ENCODE measurements at places on chromosomes 6 and 20. TPM values are rescaled to one million over a fixed set of nuclear protein-coding genes. Genes with fewer than 3 reads are reported as not detected.

GRCh38 chr20:58847463-58847862 lies 3.2 kb downstream of the GNAS-AS1 start:
- DNase-seq = no peak

DNA sequence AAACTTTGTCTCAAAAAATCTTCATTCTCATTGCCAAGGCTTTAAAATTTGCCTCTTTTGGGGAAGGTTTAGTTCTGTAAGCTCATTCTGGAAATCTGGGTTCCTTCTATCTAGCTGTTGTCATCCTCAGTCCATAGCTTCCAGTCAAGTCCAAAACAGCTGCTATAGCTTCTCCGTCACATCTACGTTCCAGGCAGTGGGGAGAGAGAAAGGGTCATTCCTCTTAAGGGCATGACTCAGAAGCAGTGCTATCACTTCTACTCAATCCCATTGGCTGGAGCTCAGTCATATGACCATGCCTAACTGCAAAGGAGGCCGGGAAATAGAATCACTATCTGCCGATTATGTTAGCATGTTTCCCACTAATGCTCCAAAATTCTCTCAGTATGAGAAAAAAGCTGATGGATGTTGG lies 141.4 kb upstream of the PTPN1 start:
- DNase-seq = no peak

GRCh38 chr6:111841822-111842221 lies 31.4 kb downstream of the FYN start:
- no peak for DNase-seq

DNA sequence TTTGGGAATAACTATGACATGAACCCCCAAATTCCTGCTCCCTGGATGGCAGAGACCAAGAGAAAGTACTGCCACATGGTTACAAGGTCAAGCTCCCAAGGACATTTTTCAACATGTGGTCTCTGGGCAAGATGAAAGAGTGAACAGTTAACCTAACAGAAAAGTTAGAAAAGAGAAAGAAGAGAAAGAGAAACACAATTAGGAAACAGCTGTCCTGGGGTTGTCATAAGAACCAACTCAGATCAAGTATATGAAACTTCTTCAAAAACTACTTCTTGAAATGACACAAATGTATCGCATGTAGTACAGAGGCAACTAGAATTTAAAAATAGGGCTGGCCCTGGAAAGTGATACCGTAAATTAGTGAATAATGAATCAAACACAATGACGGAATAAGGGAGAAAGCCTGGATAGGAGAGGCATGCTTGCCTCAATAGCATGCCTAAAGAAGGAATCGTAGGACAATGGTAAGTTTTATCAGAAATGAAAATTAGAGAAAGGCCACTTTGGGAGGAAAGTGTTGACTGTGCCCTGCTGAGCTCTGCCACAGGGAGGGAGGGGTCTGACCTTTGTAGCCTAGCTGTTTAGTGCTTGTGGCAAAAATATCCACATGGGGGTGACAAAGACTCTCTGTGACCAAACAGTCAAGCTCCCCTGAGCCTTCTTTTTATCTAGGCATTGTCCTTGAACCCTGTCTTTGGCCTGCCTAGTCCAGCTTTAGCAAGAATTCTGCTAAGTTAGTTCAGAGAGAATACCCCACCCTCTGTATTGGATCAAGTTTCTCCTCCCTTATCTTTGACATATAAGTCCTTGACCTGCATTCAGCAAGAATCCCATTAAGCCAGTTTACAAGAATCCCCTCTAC lies 4.3 kb upstream of the DCBLD1 start:
- DNase-seq = no peak

- DNase-seq = no peak
These were observed 624 bp downstream of the RBBP8NL start for GRCh38 chr20:62426699-62427131.

- no peak for DNase-seq
These were observed 158.5 kb downstream of the HIVEP2 start for GRCh38 chr6:142786476-142786875.

DNA sequence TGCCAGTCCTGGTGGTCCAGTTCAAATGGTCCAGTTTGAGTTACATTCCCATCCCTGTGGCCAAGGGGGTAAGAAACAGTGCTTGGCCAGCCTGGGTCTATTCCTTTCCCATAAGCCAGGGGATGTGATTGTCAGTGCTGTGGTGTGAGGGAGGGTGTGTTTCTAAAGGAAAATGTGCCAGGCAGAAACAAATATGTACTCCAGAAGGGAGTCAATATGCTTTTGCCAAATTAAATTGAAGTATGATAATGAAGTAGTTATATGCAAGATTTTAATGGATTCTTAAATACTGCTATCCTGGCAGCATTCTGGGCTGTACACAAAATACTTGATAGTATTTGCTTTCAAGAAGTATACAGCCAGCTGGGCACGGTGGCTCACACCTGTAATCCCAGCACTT lies 16.6 kb upstream of the PAQR8 start:
- DNase-seq = no peak

GRCh38 chr6:45156075-45156474 lies 172.1 kb upstream of the RUNX2 start:
- DNase-seq = no peak

- no peak for DNase-seq
These were observed 10.5 kb downstream of the RAE1 start for GRCh38 chr20:57361517-57361916.

- DNase-seq = no peak
These were observed 137.7 kb upstream of the C6orf118 start for GRCh38 chr6:165447141-165447540.

DNA sequence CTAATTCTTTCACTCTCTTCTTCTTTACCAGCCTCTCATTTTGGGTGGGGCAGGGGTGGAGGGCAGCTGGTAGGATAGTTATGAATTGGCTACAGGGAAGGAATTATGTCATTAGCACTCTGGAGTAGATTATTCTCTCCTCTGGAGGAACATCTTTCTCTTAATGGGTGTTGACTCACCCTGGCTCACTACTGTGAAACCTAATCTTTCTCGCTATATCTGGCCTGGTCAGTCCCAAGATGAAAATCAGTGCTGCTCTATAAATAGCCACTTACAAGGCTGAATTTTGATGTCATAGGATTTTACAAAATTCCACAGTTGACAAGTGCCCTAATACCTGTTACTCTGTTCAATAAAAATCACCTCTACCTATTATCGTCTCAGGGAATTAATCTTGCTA lies 151.3 kb downstream of the COL9A1 start:
- no peak for DNase-seq

DNA sequence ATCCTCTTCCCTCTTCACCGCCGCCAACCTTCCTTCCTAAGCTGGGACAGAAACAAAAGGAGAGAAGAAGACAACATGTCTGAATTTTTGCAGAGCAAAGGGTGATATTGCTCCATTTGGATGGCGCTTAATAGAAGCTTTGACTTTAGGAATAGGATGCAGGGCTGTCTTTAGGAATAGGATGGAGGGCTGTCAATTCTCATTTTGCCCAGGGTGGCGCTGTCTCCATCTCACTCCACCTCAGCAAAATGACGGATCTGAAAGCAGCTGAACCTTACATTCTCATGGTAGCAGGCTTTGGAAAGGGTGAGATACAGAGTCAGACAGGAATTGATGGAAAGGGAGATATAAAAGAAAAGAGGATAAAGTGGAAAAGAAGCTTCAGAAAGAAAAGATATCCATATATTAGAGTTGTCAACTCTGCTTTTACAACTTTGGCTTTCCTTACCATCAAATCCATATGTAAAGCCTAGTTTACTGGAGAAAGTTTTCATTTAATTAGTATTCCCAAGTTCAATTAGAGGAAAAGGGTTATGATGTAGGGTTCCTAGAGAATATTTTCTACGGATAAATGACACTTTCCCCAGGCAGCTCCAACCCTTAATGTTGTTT lies 2.4 kb downstream of the MTCL3 start:
- no peak for DNase-seq

TRIM10 gene
- total RNA-seq = not detected

LY86 gene
- total RNA-seq = 4.9 TPM

PLEKHG1 gene
- total RNA-seq = 38.5 TPM

TPD52L2 gene
- 90.1 TPM for total RNA-seq
